Lower lobe of right lung (tissue), 2 donors: ENCODE measurements at places on chromosomes 5 and 9. TPM values are rescaled to one million over a fixed set of nuclear protein-coding genes. Genes with fewer than 3 reads are reported as not detected.

GRCh38 chr9:91045041-91045440, 243.4 kb downstream of the SYK start:
- no peak for DNase-seq

DNA sequence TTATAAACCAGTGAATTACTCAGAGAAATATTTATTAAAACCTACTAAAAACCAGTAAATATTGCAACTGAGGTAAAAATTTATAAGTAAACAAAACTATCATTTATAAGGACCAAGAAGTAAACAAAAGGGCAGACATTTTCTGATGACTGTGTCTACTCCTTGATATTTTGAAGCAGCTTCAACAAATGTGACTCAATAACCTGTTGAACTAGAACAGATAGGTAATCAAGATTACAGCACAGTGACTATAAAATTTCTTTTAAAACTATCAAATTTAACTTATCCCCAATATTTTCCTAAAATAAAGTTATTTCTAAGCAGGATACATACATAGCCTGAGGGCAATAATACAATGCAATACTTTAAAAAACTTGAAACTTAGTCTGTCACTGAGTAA, 12.8 kb downstream of the ANKRA2 start:
- DNase-seq: no peak

- DNase-seq: no peak
Measured at GRCh38 chr5:19930451-19930850, 57.5 kb downstream of the CDH18 start.

DNA sequence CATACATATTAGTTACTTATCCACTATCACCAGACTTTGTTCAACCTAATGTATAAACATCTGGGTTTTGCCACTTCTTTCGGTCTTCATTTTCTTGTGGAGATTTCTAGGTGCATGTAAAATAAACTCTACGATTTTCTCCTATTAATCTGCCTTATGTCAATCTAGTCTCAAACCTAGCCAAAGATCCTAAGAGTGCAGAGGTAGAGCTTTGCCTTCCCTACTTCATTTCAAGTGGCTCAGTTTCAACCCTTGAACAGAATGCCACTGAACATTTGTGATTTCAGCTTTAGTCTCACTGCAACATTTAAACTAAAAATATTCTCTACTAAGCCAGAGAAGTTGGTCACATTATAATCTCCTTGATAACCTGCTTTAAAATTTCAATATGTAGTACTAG, 94.0 kb downstream of the EDIL3 start:
- DNase-seq: no peak

DNA sequence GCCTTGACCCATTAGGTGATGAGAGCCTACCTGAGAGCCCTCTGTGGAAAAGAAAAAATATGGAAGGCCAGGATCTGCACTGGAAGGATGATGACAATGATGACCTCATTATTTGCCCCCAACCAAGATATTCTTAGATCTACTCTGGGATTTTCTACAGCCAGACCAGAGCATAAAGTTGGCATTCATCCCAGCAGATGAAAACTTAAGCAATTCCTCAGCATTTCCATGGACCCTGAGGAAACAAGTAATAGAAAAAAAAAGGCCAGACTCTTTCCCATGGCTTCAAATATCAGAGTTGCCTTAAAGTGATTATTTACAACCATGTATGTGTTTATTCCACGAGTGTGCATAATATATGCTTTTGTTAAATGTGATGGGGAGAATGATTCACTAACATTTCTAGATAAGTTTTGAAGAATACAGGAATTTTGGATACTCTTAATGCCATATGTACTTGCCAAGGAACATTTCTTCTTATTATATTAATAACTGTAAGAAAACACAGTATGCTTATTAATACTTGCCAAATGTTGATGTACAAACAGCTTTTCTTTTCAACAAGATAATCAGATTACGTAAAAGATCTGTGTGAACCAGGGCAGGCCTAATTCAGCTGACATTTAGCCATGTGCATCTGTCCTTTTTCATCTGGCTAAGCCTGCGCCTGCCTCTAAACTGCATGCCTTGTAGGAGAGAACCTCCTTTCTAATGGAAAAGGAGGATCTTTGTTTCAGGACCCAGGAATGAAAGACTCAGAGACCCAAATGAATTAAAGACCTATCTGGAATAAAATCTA, 94.8 kb downstream of the ARRDC3 start:
- DNase-seq: no peak

GRCh38 chr9:135413461-135413860, 66.1 kb upstream of the PPP1R26 start:
- no peak for DNase-seq

DNA sequence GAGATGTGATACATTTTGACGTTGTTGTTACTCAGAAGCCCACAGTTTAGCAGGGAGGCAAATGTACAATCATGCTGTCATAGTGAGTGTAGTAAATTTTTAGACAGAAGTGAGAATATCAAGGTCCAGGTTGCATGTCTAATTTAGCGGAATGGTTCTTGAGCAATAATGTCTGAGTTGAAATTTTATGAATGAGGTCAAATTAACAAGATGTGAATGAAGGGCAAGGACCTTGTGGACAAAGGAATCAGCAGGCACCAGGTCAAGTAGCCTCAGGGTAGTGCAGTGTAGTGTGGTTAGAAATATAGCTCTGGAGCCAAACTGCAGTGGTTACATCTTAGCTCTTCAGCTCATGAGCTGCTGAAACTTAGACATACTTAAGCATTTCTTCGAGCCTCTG, 36.2 kb downstream of the TNFSF8 start:
- DNase-seq: no peak

DNA sequence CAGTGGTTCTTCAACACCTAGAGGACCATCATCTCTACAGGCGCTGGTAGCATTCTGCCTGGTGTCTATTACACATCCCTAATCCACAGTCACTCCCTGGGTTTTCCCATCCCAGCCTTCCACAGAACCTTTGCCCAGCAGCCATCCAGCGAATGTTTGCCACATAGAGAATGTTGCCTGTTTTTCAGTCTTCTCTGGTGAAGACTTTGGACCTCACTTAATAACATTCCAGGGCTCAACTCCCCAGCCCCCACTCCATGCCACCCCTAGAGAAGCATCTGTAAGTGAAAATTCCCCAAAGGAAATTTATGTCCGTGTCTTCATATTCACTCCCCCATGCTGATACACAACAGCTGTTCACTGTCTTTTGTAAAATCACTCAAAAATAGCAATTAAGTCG, 249.6 kb downstream of the AOPEP start:
- no peak for DNase-seq

DNA sequence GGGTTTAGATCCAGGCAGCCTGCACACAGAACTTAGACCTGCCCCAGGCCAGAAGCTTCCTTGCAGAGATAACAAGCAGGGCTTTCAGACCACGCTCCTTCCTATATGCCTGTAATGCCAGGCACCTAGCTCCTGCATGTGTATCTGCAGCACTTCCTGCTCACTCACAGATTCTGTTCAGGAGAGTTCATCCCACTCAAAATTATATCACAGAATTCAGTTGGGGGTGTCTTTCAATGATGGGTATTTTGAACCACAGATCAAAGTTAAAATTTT, 105.8 kb downstream of the SGCD start:
- no peak for DNase-seq

- no peak for DNase-seq
Measured at GRCh38 chr9:137764171-137764671, 113.4 kb upstream of the CACNA1B start.

- no peak for DNase-seq
Measured at GRCh38 chr9:121439711-121440664, 59.7 kb downstream of the GGTA1 start.

DNA sequence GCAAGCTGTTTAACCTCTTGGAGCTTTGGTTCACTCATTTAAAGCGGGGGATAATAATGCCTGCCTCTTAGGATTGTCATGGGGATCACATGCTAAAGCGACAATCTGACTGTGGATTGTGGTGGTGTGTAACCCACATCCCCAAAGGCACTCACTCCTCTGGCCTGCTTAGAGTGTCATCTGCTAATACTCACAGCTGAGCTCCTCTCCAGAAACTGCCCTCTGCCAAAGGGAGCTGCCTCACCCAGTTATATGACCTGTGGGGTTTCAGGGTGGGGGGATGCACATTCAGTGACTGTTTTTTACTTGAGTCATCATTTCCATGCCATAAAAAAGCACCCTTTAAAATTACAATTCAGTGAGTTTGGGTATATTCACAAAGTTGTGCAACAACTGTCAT, 110.0 kb upstream of the SPOCK1 start:
- DNase-seq: no peak

DNA sequence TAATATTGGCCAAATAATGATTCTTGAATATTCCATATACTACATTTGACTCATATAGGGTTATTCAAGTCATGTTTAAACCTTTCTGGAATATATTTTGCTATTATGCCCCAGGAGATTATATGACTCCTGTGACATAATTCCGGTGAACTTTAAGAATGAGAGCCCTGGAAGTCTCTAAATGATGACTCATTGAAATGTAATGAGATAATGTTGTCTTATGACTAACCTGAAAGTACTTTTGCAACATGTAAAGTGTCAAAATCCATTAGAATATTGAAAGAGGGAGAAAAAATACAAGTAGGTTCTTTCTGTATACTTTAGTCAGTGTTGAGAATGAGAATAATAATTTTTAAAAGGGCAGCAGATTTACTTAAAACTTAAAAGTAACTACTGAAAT, 830.4 kb downstream of the MAT2B start:
- no peak for DNase-seq

GRCh38 chr5:107538331-107538730, 132.4 kb downstream of the EFNA5 start:
- no peak for DNase-seq

GRCh38 chr9:112848316-112849151, 42.1 kb downstream of the SLC46A2 start:
- no peak for DNase-seq

DNA sequence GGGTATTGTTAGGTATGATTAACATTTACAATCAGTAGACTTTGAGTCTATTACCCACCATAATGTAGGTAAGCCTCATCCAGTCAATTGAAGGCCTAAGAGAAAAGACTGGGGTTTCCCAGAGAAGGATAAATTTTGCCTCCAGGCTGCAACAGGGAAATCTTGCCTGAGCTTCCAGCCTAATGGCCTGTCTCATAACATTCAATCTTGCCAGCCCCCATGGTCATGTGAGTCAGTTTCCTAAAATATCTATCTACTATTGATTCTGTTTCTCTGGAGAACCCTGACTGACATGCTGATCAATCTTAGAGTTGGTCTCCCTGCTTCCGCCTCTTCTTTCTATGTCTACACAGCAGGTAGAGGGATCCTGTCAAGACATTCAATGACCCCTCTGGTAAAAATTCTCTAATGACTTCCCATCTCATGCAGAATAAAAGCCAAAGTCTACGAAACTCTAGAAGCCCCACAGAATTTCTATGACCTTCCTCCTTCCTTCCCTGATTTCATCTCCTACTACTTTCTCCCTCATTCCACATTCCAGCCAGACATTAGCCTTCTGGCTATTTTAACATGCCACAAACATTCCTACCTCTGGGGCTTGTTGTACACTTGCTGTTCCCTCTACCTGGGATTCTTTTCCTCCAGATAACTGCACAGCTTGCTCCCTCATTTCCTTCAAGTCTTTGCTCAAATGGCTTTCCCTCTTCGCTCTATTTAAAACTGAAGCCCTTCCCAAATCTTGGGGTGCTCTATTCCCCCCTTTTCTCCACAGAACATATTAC, 60.2 kb downstream of the FBXW11 start:
- DNase-seq: no peak

DNA sequence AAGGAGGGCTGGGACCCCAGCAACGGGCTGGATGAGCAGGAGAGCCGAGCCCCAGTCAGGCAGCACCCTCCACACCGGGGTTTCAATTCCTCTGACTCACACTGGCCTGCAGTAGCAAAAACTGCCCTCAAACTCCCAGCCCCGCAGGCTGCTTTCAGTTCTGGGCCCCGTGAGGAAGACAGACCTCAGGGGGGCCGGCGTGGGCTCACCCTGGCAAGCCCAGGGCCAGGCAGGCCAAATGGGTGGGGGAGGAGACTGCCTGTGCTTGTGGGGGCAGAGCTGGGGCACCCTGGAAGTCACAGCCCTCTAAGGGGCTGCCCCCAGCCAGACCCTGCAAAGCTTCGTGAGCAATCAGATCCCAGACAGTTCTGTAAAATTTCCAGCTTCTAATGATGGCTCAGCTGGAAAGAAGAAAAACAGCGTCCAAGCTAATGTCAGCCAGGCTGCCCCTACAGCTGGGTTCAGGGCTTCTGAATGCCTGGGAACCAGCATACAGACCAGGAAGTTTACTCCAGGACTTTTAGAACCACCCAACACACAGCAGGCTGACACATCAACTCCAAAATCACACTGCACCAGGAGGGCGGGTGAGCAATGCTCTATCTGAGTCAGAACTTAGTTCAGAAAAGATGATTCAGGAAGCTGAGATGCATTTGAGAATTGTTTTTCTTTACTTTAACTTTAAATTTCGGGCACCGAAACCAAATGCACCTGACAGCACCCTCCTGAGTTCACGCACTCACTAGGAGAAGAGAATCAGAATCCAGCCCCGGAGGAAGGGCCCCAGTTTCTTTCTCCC, 34.7 kb downstream of the LPCAT1 start:
- no peak for DNase-seq

DNA sequence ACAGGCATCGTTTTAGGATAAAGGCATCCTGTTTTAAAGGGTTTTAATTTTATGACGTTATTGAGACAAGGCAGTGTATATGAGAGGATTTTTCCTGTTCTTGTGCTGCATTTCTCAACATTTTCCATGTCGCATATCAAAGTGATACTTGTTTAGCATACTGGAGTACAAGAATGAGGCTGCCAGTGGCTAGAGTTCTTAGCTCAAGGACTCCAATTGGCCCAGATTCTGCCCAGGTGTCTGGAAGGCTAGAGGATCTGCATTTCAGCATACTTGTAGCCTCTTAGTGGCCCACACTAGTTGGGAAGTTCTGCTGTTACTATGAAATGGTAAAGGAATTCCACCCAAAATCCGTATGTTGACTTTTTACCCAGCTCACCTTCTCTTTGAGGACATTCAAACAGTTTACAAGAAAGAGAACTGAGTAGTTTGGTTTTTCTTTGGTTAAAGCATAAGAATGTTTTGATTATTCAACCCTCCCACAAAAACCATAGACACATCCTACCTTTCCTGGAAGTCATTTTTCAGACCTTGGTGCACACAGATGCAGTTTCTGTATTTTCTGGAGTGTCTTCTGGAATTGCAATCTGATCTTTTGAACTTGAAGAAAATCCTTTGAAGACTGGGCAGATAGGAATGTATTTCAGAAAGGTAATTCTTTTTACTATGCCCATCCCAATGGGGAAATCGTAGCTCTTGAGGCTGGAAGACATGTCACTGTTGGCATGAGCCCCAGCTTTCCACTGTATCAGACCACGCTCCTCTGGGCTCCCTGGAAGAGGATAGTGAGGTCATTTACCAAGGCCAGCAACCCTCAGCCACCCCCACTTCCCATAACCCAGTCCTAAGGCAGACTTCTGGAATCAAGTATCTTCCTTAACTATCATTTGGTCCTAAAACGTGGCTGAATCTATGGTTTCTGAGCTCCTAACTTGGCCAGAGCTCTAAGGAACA, 11.3 kb downstream of the SLC23A1 start:
- no peak for DNase-seq

The PCDHA10 gene
- 1.5 TPM for total RNA-seq

The SPDL1 gene
- 4.8 TPM for total RNA-seq

The SPINK7 gene
- total RNA-seq: not detected

The C5orf52 gene
- total RNA-seq: not detected

The TMOD1 gene
- 7.9 TPM for total RNA-seq

The MEIKIN gene
- total RNA-seq: not detected

The FAF2 gene
- total RNA-seq: 31.8 TPM

The LRRC26 gene
- total RNA-seq: 1.0 TPM

The NEURL1B gene
- 24.8 TPM for total RNA-seq
